Stimulated activated CD4-positive, alpha-beta T cell treated with anti-CD3 and anti-CD28 coated beads, Interleukin-15, amount 100 ng/mL, for 1 hour (primary cell): ENCODE measurements at places on chromosomes 1 and 21.

DNA sequence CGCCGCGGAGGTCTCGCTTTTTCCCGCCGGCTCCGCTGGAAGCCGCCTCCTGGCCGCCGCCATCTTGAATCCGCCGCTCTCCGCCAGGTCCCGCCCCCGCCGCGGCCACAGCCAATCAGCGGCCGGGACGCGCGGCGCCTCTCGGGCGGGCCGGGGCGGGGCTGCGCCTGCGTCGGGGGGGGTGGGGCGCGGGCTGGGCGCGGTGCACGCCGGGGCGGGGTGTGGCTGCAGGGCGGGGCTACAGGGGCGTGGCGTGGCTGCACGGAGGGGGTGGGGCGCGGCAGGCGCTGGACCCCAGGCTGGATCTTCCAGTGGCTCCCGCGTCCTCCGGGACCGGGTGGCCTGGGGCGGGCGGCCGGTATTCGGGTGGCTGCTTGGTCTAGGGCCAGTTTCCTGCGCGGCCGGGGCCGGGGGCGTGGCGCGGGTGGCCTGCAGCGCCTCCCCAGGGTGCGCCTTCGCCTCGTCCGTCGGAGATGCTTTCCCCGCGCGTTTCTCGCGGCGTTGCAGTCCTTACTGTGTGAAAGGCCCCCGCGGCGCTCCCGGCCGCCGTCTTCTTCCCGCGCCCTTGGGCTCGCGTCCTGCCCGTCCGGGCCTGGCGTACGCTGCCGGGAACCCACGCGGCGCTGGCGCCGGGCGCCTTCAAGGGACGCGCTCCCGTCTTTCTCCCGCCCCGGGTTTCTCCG, 575 bp downstream of the PCNT start:
- peak; percentile 88 for DNase-seq

- no peak for DNase-seq
These were observed 1.4 kb downstream of the PLEKHN1 start for GRCh38 chr1:967466-968343.

- DNase-seq = no peak
These were observed 93.7 kb downstream of the NTMT2 start for GRCh38 chr1:170239445-170239844.

DNA sequence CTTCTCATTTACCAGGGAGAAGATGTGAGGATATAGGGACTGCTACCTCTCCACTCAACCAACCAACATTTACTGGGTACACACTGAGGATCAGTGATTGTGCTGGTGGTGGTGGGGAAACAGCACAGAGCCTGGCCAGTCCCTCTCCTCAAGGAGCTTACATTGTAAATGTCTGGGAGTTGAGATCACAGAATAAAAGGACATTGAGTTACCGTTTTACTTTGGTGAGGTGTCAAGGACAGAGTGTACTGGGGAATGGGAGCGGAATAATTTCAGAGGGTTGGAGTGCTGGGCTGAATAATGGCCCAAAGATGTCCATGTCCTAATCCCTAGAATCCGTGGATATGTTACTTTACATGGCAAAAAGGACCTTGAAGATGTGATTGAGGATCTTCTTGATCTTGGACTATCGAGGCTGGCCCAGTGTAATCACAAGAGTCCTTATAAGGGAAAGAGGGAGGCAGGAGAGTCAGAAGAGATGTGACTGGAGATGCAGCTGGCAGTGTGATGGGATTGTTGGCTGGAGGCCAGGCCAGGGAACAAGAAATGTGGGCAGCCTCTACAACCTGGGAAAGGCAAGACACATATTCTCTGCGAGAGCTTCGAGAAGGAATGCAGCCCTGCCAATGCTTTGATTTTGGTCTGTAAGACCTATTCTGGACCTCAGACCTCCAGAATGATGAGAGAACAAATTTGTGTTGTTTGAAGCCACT, 26.6 kb upstream of the RWDD3 start:
- DNase-seq = no peak

GRCh38 chr1:11730429-11730891, 5.5 kb upstream of the AGTRAP start:
- DNase-seq = no peak

- no peak for DNase-seq
These were observed 58.9 kb upstream of the ARTN start for GRCh38 chr1:43874716-43875115.
